Right lung (tissue), 10 donors: ENCODE measurements at places on chromosomes 4 and X. TPM values are rescaled to one million over a fixed set of nuclear protein-coding genes. Genes with fewer than 3 reads are reported as not detected.

GASK1B gene
- polyA plus RNA-seq, result 25.9 TPM

GRCh38 chrX:10900585-10901289 is 210.4 kb upstream of the HCCS start:
- no peak for DNase-seq

DNA sequence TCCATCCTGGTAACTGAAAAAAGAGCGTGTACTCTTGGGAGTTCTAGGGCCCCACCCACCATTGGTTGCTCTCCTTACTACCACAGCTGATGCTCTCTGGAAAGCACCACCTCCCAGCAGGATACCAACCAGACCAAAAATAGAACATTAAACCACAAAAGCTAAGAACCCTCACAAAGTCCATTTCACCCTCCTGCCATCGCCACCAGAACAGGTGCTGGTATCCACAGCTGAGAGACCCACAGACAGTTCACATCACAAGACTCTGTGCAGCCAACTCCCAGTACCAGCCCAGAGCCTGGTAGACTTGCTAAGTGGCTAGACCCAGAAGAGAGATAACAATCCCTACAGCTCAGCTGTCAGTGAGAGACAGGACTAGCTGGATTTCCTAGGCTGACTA is 240.6 kb downstream of the PABPC4L start:
- DNase-seq, result no peak

PLAC1 gene
- polyA plus RNA-seq, result 0.22 TPM

TLR1 gene
- polyA plus RNA-seq, result 5.1 TPM

FAM53A gene
- polyA plus RNA-seq, result 2.0 TPM

- DNase-seq, result no peak
These were observed 18.1 kb upstream of the ADAD1 start for GRCh38 chr4:122360754-122361153.

DNA sequence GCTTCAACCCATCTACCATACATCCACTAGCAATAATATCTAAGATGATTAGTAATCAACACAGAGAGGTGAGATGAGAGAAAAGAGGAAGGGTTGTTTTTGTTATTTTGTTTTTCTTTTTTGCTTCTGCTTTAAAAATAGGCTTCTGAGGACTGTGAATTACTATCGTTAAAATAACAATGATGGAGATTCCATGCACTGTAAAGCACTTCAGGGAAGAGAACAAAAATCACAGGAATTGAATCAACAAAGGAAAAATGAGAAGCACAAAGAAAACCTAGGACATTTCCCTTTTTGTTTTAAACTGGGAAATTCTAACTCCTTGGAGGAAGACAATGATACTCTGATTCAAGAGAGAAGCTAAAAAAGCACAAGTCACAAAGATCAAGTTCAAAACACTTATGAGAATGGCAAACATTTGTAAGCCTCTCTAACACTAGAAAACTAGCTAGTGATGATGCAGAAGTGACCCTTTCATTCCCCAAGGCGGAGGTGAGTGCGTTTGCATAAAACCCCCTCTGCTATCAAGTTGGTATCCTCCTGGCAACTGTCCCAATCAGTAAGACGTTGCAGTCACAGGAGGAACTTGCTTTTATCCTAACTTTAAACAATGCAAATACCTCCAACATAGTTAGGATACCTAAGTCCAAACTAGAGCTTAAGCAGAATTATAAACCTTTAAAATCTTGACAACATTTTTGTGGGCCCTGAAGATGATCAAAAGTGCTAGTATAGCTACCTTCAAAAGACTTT is 308.5 kb downstream of the CAMK2D start:
- DNase-seq, result no peak

DNA sequence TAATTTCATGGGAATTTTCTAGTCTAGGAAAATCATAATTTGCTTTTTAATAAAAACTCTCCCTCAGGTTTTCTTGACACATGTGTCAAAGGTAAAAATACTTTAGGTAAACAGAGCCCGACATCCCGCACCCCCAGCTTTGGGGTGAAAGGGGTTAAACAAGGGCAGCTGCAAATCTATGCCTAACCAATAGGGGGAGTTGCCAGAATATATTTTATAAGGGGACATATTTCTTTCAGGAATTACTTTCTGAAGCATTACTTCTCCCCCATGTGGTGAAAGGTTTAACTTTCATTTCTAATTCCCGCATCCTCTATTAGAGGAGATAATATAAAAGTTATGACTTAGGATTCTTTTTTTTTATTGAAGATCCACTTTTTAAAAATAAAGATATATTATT is 53.9 kb upstream of the HEPH start:
- DNase-seq, result no peak
